ENCODE measurements at places on chromosomes 3 and 15.

DNA sequence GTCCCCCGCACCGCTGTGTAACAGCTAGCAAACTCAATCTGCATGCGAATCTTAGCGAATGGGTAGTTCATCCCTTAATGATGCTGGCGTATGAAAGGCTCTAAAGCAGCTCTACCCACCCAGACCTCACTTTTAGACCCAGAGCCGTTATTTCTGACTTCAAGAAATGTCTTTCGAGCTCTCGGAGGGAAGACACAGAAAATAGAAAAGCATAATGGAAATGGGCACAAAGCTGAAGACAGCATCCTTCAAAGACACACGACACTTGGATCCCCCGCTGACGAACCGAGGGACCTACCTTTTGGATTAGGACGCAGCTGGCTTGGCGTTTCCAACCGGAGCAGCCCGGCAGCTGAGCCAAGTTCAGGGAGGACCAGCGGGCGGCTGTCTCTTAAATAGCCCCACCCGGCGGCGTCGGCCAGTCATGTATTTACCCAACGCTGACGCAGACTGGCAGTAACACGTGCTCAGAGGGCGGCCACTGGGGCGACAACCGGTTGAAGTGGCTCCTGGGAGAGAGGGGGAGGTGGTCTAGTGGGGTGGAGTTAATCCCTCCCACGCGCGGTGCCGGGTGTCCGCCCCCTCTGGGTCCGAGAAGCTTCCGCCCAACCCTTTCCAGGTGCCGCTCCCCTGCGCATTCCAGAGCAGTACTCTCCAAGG, 1.5 kb downstream of the CCK start:
- DNase-seq = no peak

GRCh38 chr3:111669926-111670630, 74.9 kb upstream of the ZBED2 start:
- DNase-seq = no peak

DNA sequence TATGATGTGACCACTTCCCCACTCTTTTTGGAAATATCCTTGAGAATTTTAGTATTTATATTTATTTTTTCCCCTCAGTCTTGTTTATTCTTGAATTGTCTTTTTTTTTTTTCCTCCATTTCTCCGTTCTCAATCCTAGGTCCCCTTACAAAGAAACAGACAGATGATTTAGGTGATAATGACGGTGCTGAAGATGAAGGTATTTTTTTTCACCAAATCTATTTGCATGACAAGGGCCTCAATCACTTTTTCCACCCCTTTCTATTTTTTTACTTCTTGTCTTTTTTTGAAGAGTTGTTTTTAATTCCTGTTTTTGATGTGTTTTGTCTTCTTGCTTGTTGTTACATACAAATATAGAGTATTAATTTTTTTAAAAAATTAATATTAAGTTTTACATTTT, 402.6 kb downstream of the NLGN1 start:
- no peak for DNase-seq

- no peak for DNase-seq
These were observed 301.2 kb downstream of the RPLP1 start for GRCh38 chr15:69753867-69754266.

- no peak for DNase-seq
These were observed 445.0 kb upstream of the TGFBR2 start for GRCh38 chr3:30161375-30161774.

DNA sequence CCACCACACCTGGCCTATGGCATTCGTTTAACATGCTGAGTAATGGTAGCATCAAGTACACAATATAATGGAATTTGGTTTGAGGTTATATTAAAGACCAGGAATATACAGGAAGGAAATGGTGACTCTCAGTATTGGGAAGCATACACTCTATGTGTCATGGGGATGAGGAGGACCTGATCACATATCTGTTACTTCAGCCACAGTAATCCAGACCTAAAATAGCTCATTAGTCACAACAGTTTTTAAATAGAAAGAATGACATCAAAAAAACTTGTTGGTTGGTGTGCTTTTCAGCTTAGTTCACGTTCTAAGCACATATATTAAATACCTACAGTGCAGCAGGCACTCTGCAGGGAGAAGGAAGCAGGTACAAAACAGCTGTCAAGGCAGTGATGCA, 52.5 kb upstream of the ATP2C1 start:
- DNase-seq = no peak

DNA sequence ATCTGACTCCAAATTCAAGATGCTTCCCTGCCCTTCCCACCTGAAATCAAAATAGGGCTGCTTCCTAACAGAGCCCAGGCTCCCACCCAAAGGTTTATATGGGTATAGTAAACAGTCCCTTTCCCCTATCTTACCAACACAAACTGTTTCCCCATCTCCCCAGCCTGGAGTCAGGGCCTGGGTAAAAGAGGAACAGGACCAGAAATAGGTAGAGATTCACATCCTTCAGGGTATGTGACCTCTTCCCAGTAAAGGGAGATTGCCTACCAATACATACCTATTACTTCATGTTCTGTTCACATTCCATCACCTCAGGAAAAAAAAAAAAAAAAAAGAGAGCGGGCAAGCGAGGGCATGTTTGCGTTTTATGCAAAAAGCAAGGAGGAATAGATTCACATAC, 9.7 kb upstream of the SHF start:
- no peak for DNase-seq

- DNase-seq = no peak
These were observed 10.6 kb upstream of the SFMBT1 start for GRCh38 chr3:53056442-53056841.

DNA sequence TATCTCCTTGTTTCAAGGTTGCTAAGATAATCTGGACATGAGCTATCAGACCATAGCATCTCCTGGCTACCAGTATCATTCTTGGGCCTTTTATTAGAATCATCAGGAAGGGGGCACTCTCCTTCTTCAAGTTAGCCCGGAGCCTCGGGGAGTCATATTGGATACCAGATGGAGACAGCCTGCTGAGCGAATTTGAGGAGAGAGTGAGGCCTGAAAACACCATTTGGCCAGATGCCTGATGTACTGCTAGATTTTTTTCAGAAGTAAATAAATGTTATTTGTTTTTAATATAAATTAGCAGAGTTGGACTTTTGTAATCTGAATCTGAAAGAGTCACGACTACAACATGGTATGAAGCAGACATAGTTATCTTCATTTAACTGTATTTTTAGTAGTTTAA, 848.6 kb downstream of the IGSF11 start:
- no peak for DNase-seq

- no peak for DNase-seq
These were observed 492.6 kb downstream of the GABRG3 start for GRCh38 chr15:27463525-27464088.

DNA sequence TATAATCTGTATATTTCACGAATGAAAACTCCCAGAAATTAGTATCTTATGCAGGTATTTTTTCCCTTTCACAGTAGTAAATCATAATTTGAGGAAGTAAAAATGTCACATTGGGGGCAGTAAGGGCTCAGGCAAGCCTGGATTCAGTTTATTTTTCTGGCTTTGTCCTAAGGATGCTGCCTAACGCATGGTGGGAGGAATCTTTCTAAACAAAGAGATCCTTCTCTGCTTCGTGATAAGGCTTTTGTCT, 35.7 kb downstream of the DNASE1L3 start:
- no peak for DNase-seq

GRCh38 chr15:29242456-29243242, 27.0 kb downstream of the NSMCE3 start:
- no peak for DNase-seq

- no peak for DNase-seq
These were observed 105.4 kb upstream of the PRR20G start for GRCh38 chr3:127393131-127393820.

GRCh38 chr3:177515786-177516157, 318.5 kb upstream of the TBL1XR1 start:
- no peak for DNase-seq

GRCh38 chr15:66838671-66839239, 136.7 kb downstream of the SMAD6 start:
- DNase-seq = no peak

DNA sequence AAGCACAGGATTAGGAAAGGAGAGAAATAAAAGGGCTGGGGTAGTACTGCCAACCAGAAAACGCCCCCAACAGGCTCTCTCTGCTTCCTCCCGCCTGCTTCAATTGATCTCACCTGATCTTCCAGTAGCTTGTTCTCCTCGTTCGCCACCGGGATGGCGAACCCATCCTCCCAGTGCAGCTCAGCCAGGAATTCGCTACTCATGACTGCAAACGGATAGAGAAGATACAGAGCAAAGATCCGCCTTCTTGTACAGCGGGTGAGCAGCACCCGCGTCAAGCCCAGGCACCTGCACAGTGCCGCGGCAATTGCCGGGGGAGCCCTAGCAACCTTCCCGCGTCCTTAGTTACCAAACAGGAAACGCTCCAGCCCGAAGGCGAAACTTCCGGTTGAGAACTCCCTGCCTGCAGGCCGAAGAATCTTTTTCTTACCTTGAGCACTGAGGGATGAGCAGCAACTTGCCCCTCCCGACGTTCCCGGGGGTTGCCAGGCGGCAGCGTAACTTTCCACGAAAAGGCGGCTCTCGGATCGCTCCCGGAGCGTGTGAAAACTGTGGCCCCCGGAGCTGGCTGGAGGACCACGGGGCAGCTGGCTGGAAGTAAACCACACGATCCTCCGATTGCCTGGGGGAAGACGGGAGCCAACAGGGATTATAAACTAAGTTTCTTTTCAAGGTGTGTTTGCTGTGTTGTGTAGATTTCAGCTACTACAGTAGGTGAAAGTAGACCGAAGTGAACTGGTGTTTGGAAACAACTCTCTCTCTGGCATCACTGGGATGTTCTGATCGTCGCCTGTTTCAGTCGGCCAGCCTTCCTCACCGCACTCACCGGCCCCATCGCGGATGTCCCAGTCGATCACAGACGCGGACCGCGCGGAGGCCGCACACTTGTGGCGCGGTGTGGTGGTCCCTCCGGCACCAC, at the start of gene CCDC39:
TSS of gene CCDC39 (minus strand) at position 312 of the 919 bp plus-strand sequence. CDS start at position 203, 109 bp downstream.
- peak; percentile 35 for DNase-seq

- no peak for DNase-seq
These were observed at the start of gene EFHB for GRCh38 chr3:19934098-19934566. TSS of gene EFHB (minus strand) at chr3:19934217. CDS start at chr3:19934018, 199 bp downstream.

DNA sequence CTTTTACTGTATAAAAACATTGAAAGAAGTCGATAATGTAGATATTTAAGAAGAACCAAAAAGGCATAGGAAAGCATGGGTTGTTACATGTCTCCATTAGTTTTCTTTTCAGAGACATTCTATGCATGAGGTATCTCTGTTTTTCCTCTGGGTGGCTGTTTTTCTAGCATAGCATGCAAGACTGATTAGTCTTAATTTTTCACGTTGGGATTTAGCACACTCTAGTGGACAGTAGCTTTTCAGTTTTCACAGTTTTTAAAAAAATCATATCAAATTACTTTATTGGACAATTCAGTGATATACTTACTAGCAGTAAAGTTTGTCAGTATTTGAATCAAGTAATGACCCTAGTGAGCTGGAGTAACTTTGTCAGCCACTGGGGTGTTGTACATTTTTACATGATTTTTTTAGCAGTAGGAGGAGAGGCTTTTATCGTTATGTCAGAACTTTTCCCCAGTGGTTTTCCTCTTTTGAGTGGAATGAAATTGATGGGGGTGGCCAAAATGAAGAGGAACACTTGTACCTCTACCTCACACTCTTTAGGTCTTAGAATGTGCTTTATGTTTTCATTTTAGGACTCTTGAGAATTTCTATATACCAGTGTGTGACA, 57.2 kb downstream of the SEC22A start:
- DNase-seq = no peak

DNA sequence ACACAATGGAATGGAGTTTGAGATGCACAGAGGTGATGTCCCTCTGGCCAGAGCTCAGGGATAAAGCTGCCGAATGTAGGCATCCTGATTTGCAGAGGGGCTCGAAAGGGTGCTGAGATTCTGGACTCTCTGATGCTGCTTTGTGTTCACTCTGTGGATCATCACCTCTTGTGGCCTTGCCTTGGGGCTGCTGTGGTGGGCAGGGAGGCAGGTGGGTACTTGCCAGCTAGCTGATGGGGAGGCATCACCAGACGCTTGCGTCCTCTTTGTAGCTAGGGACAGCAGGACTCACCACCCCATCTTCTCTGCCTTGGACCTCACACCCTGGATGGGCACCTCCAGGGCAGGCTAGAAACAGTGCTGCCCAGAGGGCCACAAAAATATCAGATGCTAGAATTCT, 14.6 kb upstream of the RASGRF1 start:
- no peak for DNase-seq

- no peak for DNase-seq
These were observed 677.0 kb downstream of the NTRK3 start for GRCh38 chr15:87579537-87579936.

- DNase-seq = no peak
These were observed 37.9 kb downstream of the RETNLB start for GRCh38 chr3:108719178-108719806.

GRCh38 chr15:81299156-81299555, 24.8 kb downstream of the STARD5 start:
- DNase-seq = no peak

DNA sequence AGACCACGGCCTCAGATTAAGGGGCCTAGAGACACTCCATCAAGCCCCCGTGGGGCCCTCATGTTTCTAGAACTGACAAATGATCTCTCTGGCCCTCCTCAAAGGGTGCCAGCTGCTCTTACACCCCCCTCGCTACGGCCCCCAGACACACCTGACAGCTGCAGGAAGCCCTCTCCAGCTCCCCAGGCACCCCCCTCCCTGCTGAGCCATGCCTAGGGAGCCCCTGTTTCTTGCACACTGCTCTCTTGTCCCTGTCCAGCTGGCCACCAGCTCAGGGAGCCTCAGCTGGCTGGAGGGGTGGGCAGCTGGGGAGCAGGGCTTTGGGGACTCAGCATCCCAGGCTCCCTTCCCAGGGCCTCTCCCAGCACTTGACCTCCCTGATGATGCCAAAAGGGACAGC, 14.8 kb downstream of the TNK2 start:
- DNase-seq = no peak

GRCh38 chr3:48765376-48765775, 48.4 kb upstream of the IP6K2 start:
- no peak for DNase-seq

GRCh38 chr3:169623971-169624370, 39.5 kb downstream of the MECOM start:
- DNase-seq = no peak

GRCh38 chr3:127848131-127849129, 26.1 kb upstream of the MGLL start:
- no peak for DNase-seq

- peak; percentile 20 for DNase-seq
These were observed 29.7 kb downstream of the PLXND1 start for GRCh38 chr3:129576514-129577352.

DNA sequence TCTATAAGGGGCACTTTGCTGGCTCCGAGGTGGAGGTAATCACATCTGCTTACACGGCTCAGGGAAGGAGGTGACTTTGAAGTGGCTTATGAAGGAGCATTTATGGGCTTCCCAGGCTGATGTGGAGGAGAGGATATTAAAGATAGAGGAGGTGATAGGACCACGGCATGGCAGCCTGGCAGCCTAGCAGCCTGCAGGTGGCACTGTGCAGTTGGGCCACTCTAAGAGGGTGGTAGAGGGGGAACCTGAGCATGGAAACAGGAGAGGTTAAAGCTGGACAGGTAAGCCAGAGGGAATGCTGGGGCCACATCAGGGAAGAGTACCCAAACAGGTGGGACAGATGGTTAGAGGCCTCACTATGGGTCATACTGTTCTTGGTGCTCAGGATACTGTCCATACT, 375.0 kb downstream of the WDR72 start:
- DNase-seq = no peak

GRCh38 chr15:67188551-67189218, 65.8 kb downstream of the AAGAB start:
- no peak for DNase-seq

Data from activated T-helper 1 cell treated with anti-CD3 and anti-CD28 coated beads, Interleukin-2, amount 50 U/mL, for 16 hours (primary cell).